ENCODE measurements at places on chromosomes 5 and 9.

- DNase-seq, result no peak
Measured at GRCh38 chr9:8877753-8878494, 1078.3 kb upstream of the DMAC1 start.

GRCh38 chr9:134339183-134339806 lies 13.0 kb downstream of the RXRA start:
- DNase-seq, result no peak

GRCh38 chr5:20041326-20042274 lies 53.6 kb upstream of the CDH18 start:
- no peak for DNase-seq

DNA sequence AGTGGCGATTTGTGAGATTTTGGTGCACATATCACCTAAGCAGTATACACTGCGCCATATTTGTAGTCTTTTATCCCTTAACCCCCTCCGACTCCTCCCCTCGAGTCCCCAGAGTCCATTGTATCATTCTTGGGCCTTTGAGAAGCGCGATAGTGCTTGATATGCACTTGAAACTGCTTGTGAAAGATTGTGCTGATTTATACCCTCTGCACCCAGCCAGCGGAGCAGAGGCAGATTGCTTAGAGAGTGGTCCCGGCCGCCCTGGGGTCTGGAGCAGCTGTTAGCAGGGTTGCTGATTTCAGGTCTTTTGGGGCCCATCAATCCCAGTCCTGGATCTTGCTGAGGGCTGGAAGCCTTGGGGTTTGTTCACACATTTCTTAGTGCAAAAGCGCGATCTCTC lies 13.0 kb upstream of the FAM240B start:
- no peak for DNase-seq

DNA sequence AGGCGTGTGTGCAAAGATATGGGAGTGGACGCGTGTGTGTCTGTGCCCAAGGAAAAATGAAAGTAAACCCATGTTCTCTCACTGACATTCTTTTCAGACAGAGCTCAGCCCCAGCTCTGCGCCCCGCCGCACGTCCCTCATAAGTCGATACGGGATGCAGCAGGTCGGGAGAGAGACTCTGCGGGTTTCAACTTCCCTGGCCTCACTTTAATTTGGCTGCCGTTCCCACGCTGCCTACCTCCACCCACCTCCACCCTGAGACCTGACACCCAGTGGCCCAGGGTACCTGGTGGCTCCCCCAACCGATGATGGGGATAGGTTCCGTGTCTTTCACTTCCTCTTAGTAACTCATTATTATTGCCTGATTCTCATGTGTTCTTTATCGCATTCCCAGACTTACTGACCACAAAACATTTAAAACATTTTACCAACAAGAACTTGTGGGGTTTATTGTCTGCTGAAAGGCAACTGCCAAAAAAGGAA lies 19.4 kb downstream of the LHX2 start:
- peak; percentile 38 for DNase-seq

GRCh38 chr5:132905938-132906337 lies 32.5 kb downstream of the LEAP2 start:
- no peak for DNase-seq

GRCh38 chr9:115057559-115057958 lies 60.4 kb downstream of the TNC start:
- DNase-seq, result peak; percentile 2

- DNase-seq, result no peak
Measured at GRCh38 chr9:20335668-20336332, 286.5 kb downstream of the MLLT3 start.

- DNase-seq, result no peak
Measured at GRCh38 chr5:62720031-62720441, 141.4 kb downstream of the LRRC70 start.

DNA sequence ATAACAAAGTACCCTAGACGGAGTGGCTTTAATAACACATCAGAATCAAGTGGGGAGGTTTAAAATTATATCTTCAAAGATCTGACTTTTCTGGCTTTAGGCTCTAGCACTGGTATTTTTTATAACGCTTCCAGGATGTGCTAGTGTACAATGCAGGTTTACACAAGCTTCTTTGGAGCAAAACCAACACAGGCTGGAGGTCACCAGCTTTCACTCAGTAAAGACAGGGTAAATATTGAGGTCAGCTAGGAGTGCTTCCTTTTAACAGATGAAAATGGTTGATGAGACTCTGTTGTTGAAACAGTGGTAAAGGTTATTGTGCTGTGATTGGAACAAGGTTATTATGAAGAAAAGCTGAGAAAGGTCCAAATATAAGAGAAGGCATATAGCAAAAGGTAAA lies 414.2 kb downstream of the TAF11L14 start:
- DNase-seq, result no peak

DNA sequence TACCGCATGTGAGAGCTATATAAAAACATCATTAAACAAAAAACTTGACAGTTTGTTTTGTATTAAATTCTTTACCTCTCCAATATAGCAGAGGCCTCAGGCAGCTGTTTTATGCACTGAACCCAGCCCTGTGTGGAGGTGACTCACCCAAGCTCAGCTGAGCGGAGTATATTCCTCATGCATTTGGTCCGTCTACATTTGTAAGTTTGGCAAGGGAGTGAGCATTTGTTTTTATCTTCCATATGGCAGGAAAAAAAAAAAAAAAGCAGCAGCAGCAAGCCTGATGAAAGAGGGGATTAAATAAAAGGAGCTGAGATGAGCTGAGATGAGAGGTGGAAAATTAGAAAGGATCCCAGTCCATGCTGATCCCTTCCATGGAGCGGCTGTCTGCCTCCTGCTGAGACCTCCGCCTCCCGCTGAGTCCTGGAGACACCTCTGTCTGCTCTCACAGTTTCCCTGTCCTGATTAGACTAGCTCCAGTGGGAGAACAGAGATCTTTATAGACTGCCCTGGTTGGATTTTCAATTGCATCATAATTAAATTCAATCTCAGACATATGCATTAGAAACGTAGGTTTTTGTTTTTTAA lies 112.0 kb upstream of the CTNND2 start:
- no peak for DNase-seq

DNA sequence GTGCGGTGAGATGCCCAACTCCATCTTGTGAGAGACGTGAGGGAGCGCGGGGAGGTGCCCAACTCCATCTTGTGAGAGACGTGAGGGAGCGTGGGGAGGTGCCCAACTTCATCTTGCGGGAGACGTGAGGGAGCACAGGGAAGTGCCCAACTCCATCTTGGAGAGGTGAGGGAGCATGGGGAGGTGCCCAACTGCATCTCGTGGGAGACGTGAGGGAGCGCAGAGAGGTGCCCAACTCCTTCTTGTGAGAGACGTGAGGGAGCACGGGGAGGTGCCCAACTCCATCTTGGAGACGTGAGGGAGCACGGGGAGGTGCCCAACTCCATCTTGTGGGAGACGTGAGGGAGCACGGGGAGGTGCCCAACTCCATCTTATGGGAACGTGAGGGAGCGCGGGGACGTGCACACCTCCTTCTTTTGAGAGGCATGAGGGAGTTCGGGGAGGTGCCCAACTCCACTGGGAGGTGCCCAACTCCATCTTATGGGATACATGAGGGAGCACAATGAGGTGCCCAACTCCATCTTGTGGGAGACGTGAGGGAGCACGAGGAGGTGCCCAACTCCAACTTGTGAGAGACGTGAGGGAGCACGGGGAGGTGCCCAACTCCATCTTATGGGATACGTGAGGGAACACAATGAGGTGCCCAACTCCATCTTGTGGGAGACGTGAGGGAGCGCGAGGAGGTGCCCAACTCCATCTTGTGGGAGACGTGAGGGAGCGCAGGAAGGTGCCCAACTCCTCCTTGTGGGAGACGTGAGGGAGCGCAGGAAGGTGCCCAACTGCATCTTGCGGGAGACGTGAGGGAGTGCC lies 235.4 kb downstream of the CACNA1B start:
- no peak for DNase-seq

GRCh38 chr9:81032030-81032572 lies 657.2 kb downstream of the TLE1 start:
- no peak for DNase-seq

Measured in LoVo (cell line).